ENCODE measurements at places on chromosomes 2 and 18.

- DNase-seq, result no peak
Measured at GRCh38 chr2:134253804-134254203, at the start of gene MGAT5. Gene MGAT5 (plus strand): TSS chr2:134254072. CDS start chr2:134254404, 332 bp downstream.

DNA sequence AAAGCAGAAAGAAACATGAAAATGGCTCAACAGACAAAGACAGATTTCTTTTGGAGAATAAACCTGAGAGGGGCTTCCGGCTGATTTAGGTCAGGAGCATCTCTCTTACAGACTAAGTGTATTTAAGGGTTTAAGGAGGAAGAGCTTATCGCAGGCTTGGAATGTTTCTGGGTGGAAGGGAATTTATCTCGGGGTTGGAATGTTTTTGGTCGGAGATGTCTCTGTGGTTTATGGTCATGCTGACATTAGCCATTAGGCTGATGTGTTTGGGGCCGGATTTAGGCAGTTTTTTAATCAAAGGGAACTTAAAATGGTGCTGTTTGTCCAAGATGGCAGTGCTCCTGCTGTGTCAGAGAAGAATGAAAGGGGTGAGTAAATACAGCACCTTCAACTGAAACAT is 14.4 kb upstream of the PSMA8 start:
- DNase-seq, result no peak

DNA sequence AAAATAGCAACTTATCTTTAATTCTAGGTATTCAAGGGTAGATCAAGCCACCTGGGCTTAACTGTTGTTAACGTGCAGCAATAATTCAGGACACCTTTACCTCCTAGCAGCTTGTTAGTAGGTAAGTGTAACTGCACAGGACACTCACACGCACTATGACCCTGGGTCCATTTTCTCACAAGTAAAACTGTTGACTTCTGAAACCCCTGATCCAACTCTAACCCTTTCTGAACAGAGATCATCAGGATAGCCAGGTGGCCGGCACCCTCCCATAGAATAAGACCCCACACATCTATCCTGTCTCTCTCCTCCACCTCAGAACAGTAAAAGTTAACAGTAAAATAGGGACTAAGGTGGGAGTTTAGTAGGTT is 610 bp downstream of the SPC25 start:
- no peak for DNase-seq

DNA sequence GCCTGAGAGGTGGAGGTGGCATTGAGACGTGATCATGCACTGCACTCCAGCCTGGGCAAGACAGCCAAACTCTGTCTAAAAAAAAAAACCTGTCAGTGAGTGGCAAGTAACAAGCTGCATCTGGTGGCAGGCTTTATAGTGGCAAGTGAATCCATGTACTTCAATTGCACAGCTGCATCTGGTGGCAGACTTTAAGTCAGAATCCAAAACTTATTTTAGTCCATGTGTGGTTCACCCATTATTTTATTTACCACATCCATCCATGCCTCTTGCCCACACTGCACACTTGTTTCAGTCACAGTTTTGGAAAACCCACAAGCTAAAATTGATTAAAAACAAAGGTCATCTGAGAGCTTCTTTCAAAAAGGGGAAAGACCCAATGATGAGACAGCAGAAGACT is 1636.4 kb upstream of the NXPH2 start:
- no peak for DNase-seq

DNA sequence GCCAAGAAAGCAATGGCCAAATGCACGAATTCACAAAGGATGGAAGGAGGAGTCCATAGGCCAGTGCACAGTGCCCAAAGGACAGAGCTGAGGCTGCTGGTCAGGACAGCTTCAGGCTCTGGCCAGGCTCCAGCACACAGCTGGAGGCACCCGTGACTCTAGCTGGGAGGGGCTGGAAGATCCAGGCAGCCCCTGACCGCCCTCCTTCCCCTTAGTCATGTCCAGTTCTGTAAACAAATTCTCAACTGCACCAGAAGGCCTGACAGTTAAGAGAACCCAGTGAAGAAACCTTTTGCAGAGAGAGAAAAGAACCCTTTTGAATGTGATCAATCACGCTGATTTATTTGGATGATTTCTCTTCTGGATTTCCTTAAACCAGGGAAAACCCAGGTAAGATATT is 7.7 kb upstream of the YWHAQ start:
- no peak for DNase-seq

DNA sequence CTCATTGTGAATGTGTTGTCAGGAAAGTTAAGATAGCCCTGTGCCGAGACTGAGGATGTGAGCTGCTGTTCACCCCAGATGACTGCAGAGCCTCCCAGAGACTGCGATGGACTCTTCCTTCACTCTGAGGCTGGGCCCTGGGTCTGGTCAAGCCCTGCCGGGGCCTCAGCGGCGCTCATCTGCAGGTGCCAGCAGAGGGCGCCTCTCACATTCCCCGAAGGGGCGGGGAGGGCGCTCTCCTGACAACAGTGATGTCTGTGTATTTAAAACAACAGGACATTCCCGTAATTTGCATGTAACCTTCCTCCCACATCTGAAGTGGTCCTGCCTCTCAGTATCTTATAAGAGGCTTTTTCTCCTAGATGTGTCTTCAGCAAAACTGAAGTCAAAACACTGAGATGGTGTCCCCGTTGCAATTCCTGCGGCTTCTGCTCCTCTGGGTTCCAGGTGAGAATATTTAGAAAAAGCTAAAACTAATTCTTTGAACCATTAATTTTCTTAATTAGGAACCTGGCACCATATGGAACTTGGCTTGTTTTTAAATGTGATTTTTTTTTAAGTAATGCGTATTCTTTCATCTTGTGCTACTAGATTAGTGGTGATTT is 1377.9 kb downstream of the RPIA start:
- no peak for DNase-seq

- no peak for DNase-seq
Measured at GRCh38 chr2:28469947-28470535, 25.8 kb upstream of the PLB1 start.

GRCh38 chr2:168999668-169000213 is 31.4 kb downstream of the ABCB11 start:
- no peak for DNase-seq

GRCh38 chr2:83055376-83056010 is 1403.6 kb downstream of the SUCLG1 start:
- no peak for DNase-seq

DNA sequence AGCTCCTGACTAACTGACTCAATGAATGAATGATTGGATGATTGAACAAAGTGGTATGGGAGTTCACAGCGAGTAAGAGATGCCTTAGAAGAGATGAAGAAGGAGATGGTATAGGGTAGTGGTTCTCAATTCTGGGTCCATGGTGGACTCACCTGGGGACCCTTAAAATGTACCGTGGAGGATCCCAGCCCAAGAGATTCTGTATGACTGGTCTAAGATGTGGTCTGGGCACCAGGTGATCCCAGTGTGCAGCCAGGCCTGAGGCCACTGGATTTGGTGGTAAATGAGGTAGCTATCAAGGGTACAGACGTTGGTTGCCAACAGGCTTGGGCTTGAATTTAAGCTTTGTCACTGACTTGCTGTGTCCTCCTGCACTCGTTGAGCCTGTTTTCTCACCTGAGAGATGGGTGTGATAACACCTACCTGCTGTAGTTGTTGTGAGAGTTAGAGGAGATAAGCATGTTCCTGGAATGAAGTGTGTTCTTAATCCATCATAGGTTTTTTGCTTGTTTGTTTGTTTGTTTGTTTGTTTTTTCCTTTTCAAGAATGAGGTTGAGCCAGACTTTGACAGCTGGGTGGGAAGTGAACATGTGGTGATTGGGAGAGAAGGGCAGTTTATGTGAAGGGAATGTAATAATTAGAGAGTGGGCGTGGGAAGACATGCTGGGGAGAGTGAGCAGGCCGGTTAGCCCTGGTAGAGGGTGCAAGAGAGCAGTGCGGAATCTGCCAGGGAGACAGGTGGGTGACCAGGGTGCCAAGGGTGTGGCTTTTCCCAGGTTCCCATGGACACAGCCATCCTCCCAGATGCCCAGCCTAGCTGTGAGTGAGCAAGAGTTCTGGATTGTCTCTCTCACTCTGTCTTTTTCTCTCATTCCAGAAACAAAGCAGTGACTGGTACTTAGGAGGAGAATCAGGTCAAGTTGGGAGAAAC is 31.4 kb upstream of the IL1B start:
- no peak for DNase-seq

DNA sequence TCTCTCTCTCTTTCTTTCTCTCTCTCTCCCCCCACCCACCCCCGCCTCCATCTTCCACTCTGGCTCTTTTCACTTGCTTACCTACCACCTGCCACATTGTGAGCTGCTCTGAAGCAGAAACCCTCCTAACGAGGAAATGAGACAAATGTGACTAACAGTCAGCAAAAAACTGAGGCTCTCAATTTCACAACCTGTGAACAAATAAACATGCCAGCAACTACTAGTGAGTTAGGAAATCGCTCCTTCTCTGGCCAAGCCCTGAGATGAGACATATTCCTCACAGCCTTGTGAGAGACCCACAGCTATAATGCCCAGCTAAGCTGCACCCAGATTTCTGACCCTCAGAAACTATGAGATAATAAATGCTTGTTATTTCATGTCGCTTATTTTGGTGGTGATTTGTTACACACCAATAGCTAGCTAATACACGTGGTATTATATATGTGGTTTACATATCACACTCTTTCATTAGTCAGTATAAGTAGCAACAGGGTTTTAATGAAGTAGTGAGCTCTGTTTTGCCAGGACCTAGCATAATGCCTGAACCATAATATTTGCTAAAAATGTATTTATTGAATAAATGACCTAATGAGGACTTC is 8.4 kb upstream of the ZNF521 start:
- DNase-seq, result no peak
